Stimulated activated naive B cell treated with anti-CD40 and anti-IgM and Interleukin-4, amounts not matched to agents 10 μg/mL and 1 μg/mL and 100 μg/mL, for 72 hours (primary cell): ENCODE measurements at places on chromosomes 5 and 9.

GRCh38 chr9:34086864-34087263 lies 38.2 kb upstream of the UBAP2 start:
- no peak for DNase-seq

DNA sequence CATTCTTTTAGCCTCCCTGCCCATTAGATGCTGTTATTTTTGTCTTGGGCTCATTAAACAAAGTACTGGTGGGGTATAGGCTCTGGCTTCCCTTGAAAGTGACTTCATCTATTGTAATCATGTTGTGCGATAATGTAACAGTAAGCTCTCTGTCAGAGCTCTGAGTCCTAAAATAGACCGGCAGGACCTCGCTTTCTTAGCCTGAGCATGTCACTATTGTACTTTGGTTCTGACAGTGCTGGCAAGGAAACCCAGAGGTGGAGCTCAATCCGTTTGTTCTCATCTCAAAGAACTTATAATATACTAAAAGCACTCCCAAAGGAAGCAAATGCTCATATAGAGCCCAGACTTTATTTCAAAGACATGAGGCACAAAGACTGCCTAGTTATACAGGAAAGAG lies 339.1 kb upstream of the CCNH start:
- DNase-seq: no peak

DNA sequence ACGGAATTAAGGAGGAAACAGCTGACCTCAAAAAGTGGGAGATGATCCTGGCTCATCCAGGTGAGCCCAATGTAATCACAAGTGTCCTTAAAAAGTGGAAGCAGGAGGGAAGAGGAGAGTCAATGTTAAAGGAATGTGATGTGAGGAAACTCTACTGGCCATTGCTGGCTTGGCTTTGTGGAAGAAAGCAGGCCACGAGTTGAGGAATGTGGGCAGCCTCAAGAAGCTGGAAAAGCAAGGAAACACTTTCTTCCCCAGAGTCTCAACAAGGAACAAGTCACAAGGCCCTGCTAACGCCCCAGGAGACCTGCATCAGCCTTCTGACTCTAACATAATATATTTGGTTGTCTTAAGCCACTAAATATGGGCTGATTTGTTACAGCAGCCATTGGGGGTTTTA lies 252.8 kb downstream of the PSAT1 start:
- DNase-seq: no peak

- DNase-seq: no peak
Measured at GRCh38 chr9:15150939-15151338, 156.1 kb downstream of the TTC39B start.

DNA sequence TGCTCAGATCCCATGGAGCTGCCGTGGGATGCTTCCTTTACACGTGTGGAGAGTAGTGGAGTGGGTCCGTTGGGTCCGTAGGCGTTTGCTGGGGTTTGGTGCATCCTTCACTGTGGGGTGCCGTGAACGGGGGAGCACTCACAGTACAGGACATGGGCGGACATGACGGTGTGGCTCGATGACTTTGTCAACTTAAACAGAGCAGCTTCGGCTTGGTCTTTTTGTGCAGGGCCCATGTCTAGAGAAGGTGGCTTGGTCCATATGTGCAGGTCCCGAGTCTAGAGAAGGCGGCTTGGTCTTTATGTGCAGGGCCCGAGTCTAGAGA lies 26.4 kb upstream of the EXOC3 start:
- DNase-seq: no peak

DNA sequence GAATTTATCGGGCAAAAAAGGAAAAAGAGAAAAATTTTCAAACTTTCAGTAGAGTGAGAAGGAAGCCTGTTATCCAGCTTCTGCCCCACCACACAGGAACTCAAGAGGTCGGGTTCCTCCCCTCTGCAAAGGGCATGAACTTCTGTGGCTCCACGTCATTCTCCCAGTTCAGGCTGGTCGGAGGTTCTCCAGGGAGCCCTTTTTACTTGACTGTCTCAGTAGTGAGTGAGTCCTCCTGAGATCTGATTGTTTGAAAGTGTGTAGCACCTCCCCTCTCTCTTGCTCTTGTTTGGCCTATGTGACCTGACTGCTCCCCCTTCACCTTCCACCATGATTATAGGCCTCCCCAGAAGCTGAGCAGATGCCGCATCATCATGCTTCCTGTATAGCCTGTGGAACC lies 9.7 kb downstream of the SPINK1 start:
- DNase-seq: no peak

DNA sequence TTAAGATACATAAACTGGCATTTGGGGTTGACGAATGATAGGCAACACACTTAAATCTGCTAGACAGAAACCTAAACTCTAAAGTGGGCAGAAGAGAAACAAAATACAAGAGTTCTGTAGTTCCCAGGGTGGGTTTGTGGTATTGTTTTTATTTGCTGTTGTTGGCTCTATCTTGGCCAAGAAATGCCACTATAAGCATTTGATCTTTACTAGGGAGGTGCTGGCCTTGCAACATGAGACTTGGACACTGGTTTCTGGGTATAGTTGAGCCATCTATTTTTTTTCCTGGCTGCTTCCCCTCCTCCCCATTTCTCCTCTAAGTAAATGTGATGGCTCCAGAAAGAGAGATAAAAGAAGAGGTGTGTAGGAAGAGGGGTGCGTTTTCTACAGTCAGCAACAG lies 251.2 kb downstream of the SLIT3 start:
- no peak for DNase-seq

- no peak for DNase-seq
Measured at GRCh38 chr5:91332267-91333045, 50.7 kb downstream of the ARRDC3 start.

- DNase-seq: no peak
Measured at GRCh38 chr9:115495052-115495635, 377.2 kb upstream of the TNC start.

DNA sequence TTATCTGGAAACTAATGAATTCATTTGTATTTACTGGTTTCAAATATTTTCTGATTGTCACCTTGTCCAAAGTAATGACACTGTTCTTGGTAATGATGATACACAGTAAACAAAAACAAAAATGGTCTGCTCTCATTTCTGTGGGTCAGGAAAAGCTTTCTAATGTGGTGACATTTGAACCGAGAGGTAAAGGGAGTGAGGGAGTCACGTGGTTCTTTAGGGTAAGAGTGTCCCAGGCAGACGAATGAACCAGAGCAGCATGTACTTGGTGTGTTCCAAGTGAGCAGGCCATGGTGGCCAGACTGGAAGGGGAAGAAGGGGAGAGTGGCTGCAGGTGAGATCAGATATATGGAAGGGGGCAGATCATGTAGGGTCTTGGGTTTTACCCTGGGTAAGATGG lies 247.0 kb upstream of the SLC30A5 start:
- no peak for DNase-seq

- no peak for DNase-seq
Measured at GRCh38 chr5:146560205-146560812, 44.3 kb upstream of the GPR151 start.

DNA sequence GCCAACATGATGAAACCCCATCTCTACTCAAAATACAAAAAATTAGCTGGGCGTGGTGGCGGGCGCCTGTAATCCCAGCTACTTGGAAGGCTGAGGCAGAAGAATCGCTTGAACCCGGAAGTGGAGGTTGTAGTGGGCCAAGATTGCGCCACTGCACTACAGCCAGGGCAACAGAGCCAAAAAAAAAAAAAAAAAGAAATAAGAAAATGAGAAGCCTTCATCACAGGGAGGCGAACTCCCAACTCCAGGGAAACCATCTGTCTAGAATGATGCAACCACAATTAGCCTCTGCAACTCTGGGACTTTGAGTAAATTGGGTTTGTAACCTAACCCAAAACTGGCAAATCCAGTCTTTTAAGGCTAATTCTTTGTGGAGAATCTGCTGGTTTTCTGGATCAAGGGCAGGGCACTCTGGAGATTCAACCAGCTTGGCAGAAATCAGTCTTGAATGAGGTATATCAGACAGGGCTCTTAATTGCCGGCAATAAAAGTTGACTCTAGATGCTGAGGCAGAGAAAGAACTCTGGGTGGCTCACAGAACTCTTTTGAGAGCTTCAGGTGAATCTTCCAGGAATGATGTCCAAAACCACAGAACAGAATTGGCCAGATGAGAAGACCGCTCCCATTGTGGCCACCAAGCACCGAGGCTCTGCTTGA lies 9.9 kb downstream of the S100Z start:
- no peak for DNase-seq

DNA sequence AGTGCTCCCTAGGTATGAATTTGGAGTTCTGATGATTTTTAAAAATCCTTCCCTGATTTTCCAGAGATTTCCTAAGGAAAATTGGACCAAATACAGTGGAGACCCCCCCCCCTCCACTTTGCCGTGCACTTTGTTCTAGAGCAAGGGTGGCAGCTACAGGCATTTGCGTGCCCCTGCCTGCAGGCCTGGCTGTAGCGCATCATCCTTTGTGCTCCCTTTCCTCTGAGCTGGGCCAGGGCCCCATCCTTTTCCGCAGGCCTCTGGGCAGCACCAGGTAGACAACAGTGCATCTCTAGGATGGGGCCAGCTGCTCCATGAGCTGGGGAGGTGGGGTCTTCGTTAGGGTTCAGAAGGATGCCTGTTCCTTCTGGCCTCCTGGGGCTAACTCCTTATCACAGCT lies 39.6 kb downstream of the TRIO start:
- DNase-seq: no peak

DNA sequence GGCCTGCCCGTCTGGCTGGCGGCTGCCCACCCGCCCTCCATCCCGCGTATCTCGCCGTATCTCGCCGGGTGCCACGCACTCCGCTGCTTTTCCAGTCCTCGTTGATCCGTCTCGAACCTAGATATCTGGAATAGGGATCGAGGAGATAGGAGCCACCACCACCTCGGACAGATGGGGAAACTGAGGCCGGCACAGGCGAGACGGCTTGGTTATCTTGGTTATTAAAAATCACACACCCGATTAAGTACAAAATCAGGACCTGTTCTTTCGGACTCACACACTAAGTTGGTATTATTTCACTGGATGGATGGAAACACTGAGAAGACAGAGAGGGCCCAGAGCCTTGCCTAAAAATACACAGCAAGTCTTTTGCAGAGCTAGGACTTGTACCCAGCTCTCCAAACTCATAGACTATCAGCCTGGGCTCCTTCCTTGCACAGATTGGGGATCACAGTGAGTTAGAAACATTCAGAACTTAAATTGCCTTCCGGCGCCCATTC lies 678 bp downstream of the SLC26A2 start:
- DNase-seq: no peak

- no peak for DNase-seq
Measured at GRCh38 chr5:82408033-82408432, 129.9 kb upstream of the RPS23 start.

DNA sequence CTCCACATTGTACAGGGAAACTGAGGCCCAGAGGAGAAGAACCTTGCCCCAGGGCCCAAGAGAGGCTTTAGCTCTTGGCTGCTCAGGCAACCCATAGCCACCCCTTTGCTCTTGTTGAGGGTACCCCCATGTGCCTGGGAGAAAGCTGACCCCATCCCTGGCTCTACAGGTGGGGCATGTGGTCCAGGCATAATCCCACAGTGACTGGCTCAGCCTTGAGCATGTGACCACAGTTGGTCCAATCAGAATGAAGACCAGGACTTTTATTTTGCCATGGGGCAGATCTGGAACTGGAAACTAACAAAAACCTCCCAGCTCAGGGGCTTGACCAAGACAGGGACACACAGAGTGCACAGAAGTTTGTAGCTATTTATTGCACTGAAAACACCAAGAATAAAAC lies 29.3 kb downstream of the SLC6A7 start:
- DNase-seq: no peak

DNA sequence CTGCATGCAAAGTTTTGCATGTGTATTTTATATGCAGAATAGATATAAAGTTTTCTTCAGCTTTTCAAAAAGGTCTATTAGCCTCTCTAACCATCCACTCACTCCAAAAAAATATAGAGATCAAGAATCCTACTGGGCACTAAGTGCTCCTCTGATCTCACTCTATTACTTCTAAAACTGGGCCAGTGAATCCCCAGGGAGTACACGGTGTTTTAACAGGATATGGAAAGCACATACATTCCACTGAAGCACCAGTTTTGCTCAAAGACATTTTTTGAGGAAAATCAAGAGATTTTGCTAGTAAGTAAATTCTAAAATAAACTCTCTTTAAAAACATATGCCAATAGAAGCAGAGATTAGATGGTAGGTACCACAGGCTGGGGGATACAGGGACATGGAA lies 95.2 kb downstream of the DEPDC1B start:
- no peak for DNase-seq

DNA sequence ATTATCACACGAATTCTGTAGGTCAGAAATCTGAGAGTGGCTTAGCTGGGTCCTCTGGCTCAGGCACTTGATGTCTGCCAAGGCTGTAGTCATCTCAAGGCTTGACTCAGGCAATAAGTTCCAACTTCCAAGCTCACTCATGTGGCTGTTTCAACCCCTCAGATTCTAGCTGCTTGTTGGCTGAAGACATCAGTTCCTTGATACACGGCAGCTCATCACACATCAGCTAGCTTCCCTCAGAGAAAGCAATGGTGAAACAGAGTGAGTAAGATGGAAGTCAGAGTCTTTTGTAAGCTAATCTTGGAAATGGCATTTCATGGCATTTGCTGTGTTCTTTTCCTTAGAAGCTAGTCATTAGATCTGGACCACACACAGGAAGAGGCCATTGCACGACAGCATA lies 204.2 kb upstream of the PTGER4 start:
- DNase-seq: no peak

GRCh38 chr5:176542596-176543427 lies 5.6 kb upstream of the RNF44 start:
- DNase-seq: no peak

DNA sequence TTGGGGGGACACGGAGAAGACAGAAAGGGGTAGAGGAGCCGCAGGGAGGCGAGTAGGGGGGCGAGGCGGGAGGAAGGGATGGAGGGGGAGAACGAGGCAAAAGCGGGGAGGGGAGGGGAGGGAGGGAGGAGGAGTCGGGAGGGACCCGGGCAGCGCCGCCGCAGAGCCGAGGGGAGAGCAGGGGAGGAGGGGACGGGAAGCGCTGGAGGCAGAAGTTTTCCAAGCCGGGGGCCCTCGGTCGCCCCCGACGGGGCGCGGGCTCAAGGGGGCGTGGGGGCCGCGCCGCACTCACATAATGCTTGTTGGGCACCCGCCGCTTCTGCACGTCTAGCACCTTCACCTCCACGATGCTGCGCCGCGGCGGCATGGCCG lies 353 bp downstream of the SH3PXD2B start:
- DNase-seq: no peak

- DNase-seq: no peak
Measured at GRCh38 chr5:164355267-164355830, 849.9 kb downstream of the MAT2B start.

GRCh38 chr9:110106661-110107060 lies 101.3 kb downstream of the C9orf152 start:
- DNase-seq: no peak

GRCh38 chr5:170273968-170274710 lies 23.4 kb downstream of the LCP2 start:
- DNase-seq: peak; percentile 58
